Activated CD4-positive, alpha-beta T cell treated with anti-CD3 and anti-CD28 coated beads for 4 hours (primary cell): ENCODE measurements at places on chromosomes 4 and X.

DNA sequence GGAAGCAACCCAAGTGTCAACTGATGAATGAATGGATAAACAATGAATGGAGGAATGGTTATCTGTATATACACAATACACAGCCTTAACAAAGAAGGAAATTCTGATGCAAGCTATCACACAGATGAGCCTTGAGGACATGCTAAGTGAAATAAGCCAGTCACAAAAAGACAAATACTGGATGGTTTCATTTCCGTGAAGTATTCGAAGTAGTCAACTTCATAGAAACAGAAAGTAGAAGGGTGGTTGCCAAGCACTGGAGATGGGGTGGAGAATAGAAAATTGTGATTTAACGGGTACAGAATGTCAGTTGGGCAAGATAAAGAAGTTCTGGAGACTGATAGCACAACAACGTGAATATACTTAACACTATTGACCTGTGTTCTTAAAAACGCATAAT is 28.2 kb downstream of the CENPU start:
- no peak for DNase-seq

DNA sequence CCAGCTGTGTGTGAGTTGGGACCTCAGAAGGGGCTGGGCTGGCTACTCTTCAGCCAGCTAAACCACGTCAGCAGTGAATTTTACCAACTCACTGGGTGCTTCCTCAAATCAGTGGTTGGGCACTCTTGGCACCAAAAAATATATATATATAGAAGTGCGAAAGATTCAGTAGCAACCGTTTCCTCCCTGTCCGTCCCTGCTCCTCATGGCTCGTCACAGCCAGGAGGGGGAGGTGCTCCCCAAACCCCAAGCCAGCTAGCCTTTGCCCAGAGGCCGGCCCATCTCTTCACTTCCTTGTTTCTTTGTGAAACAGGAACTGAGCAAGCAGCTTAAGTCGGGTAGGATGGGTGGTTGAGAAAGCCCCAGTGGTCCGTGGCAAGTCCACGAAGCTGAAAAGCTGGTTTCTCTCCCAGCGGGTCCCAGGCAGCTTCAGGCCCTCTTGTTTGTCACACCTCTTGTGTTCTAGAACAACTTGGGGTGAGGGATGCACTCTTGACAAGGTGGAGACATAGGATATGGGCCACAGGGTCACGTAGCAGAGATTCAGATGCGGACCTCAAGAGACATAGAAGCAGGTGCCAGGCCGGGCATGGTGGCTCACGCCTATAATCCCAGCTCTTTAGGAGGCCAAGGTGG is 6.8 kb upstream of the SASH3 start:
- no peak for DNase-seq

GRCh38 chrX:41245641-41246040 is 88.3 kb upstream of the DDX3X start:
- no peak for DNase-seq

- no peak for DNase-seq
These were observed 8.5 kb upstream of the ARMCX2 start for GRCh38 chrX:101668143-101668542.

DNA sequence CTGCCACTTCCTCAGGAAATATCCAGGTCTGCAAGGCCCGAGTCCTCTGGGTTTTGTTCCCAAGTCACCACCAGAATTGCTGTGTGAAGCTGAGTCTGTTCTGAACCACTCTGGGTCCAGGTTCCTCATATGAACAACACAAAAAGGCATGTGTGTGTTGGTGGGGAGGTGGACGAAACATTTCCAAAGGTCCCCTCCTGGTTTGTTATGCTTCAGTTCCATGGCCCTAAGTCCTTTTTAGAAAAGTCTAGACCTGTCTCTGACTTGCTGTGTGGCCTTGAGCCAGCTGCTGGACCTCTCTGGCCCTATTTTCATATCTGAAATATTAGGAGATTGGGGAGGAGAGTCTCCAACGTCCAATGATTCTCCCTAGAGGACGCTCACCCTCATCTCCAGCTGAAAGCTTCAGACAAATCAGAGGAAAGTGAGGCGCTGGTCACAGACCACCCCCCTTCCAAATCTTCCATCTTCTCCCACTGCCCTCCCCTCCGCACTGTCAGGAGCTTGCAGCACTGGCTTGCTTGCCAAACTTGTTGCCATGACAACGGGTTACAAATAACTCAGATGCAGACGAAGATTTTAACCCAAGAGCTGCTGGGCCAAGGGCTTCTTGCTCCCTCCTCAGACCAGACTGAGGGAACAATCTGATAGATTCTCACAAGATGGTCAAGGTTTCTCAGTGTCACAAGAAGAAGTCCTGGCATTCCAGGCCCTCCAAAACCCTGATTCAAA is 64.5 kb downstream of the SMC1A start:
- DNase-seq: no peak

DNA sequence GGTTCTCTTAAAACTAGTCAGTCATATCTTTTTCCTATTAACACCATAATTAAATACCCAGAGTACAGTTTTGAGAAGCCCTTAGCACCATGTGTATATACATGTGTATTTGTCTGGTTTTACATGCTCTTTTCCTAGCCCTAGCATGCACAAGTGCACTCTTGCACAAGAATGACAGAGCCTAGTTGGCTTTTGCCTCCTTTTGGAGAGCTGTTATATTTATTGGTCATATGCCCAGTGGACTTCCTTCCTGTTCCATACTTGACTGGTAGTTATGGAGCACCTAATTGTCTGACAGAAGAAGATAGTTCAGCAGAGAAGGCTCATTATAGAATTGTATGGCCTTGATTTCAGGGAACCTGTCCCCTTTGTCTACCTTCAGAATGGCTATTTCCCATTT is 155.6 kb downstream of the ARX start:
- no peak for DNase-seq

DNA sequence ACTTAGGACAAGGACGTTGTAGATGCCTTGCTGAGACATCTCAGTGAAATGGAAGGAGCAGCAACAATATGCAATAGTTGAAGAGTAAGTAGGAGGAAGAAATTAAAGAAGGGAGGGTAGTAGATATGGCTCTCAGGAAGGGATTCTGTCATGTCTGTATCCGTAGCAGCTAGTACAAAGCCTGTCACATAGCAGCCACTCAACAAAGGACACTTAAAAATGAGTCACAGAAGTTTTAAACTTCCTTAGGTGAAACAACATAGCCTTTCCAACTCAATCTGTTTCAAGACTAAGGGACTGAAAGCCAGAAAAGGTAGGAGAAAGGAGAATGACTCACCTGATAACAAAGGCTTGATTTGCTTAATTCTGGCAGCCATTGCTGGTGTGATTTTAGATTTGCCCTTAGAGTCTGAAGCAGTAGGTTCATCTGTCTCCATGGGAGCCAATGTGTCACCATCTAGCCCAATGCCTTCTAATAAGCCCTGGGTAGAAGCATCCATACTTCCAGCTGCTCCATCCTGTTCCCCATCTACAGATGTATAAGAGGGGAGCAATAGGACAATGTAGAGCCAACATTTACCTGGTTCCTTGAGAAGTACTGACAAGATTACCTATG is 86.6 kb downstream of the HUWE1 start:
- no peak for DNase-seq

- DNase-seq: no peak
These were observed 92.0 kb upstream of the TLR2 start for GRCh38 chr4:153592064-153592463.

DNA sequence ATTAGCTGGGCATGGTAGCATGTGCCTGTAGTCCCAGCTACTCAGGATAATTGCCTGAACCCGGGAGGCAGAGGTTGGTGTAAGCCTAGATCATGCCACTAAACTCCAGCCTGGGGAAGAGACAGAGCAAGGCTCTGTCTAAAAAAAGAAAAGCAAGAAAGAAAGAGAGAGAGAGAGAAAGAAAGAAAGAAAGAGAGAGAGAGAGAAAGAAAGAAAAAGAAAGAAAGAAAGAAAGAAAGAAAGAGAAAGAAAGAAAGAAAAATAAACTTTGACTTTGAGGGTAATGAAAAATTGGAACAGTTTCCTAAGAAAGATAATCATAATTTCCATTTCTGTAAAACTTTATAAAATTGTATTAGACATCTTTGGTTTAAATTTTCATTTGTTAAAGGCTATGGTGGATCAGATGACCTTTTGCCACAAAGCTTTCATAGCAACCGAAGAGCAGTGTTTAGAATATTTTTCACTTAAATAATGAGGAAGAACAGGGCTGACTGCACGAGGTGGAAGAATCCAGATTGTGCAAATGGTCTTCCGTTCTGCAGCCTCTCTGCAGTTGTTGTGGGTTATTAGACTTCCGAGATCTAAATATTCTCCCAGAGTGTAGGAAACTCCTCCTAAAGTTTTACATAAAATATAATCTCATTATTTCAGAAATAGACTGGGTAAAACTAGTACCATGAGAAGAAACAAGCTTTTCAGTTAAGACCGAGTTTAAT is 55.9 kb downstream of the RBM47 start:
- no peak for DNase-seq

GRCh38 chr4:142960867-142961644 is 115.0 kb upstream of the INPP4B start:
- no peak for DNase-seq

DNA sequence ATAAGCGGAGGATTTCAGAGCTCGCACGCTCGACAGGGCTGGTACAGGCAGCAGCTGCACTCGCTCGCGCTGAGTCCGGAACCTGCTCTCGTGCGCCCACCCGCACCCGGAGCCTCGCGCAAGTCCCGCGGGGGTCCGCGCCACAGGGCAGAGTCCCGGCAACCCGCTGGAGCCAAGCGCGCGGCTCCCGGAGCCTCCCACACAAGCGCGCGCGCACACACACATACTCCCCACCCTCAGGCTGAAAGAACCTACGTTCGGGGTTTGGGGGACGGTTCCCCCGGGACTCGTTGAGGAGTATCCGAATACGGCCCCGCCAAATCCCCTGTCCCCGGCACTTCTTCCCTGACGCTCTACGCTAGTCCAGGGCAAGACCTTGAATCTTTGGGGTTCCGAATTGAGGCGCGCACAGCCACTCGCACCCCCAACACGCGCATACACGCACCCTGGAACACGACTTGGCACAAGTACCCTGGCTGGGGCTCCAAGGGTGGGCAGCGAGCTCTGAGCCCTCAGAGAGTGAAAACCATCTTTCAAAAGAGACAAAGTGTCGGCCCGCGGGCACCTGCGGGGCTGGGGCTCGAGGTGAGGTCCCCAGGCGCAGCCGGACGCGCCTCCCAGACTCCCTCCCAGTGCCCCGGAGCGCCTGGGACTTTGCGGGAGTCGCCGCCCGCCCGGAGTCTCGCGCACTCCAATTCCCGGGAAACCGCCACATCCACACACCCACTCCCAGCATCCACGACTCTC is 952 bp downstream of the ANOS1 start:
- DNase-seq: no peak

DNA sequence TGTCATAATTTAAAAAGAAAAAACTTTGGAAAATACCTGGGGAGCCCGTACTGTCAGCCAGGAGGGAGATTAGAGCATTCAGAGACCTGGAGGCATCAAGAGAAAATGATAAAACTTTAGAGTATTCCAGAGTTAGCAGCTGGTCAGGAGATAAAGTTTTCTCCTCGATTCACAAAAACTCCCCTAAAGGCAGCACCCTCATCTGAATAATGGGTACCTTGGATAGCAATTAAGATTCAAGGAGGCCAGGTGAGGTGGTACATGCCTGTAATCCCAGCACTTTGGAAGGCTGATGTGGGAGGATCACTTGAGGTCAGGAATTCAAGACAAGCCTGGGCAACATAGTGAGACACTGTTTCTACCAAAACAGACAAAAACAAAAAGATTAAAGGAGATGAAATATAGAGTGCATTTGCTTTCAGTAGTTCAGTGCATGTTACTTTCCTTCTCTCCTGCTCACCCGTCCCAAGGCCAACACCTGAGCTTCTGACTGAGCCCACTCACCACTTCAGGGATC is 18.6 kb upstream of the RAB40A start:
- no peak for DNase-seq

- DNase-seq: no peak
These were observed 306.9 kb upstream of the FGF13 start for GRCh38 chrX:139018436-139018835.

DNA sequence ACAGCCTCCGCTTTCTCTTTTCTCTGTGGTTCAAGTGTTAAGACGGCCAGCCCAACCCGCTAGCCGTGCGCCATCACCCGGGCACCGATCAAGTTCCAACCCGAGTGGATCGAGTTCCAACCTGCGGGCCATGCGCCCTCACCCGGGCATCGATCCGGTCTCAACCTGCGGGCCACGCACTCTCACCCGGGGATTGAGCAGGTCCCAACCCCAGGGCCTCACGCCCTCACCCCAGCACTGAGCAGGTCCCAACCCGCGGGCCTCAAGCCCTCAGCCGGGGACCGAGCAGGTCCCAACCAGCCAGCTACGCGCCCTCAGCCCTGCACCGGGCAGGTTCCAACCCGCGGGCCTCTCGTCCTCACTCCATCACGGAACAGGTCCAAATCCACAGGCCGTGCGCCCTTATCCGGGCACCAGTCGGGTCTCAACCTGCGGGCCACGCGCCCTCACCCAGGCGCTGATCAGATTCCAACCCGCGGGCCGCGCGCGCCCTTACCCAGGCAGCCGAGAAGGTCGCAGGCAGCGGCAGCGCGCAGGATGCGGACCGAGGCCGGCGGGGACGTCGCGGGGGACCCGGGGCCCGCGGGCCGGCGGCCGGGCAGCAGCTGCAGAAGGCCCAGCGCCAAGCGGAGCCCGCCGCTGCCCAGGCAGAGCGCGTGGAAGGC is 443 bp downstream of the GPR143 start:
- no peak for DNase-seq

- no peak for DNase-seq
These were observed 61.1 kb upstream of the MTM1 start for GRCh38 chrX:150507251-150507856.

DNA sequence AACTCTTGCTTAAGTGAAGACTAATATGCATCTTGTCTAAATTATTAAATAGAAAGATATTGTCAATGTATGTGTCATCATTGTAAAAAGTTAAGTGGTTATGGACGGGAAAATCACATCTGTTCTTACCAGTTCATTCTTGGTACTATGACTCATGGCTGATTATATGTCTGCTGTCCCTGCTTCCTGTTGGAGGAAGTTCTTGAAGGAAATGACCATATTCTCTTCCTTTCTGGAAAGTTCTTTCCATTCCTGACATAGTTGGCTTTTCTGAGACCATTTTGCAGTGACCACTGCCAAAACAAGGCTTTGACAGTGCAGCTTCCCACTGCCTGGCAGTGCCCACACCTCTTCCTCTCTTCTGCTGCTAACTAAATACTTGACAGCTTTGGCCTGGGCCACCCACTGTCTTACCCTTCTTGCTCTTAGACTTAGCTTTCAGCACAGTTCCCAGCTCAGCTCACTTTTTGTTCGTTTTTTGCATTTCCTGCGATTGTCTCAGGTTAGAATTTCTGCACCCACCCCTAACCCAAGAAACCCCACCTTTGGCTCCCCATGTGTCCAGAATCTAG is 13.2 kb upstream of the CLDN24 start:
- no peak for DNase-seq

DNA sequence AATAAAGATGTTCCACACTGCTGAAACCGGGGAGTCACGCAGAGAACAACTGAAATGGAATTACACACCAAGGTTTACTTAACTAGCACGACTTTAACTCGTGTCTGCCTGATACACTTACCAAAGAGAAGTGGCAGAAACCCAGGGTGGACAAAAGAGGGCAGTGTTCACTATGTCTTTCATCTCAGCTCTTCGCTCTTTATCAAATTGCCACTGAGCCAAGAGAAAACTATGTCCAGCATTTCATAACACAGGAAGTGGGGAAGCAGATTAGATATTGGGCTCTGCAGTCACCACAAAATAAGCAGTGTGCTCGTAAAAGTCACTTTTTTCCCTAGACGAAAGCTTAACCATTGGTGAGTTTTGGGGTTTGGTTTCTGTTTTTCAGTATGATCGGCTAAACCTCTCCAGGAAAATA is 155.7 kb downstream of the CHIC2 start:
- no peak for DNase-seq

GRCh38 chrX:24190500-24191156 is 41.1 kb downstream of the ZFX start:
- no peak for DNase-seq

- no peak for DNase-seq
These were observed 43.2 kb downstream of the PALLD start for GRCh38 chr4:168540086-168540485.
